Amniotic epithelial cell (primary cell): ENCODE measurements at places on chromosomes 1 and 21.
A peak's percentile ranks its signal among the peaks of the same experiment; 100 is the strongest.

DNA sequence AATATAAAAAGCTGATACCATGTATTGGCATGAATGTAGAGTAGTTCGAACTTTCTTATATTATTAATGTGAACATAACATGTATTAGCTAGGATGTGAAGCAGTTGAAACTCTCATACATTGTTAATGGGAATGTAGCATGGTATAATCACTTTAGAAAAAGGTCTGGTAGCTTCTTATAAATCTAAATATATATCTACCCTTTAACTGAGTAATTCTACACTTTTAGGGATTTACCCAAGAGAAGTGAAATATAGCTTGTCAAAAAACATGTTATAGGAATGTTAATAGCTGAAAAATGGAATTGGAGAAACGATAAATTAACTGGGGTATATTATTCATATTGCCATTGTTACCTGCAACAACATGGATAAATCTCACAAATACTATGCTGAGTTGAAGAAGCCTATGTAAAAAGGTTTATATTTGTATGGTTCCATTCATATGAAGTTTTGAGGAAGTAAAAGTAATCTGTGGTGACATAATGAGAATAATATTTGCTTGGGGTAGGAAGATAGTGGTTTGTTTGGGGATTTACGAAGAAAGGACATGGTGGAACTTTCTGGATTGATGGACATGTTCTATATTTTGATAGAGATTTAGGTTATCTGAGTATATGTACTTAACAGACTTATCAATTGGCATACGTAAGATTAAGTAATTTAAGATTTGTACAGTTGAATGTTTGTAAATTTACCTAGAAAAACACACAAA lies 76.6 kb downstream of the MAST2 start:
- DNase-seq: no peak

DNA sequence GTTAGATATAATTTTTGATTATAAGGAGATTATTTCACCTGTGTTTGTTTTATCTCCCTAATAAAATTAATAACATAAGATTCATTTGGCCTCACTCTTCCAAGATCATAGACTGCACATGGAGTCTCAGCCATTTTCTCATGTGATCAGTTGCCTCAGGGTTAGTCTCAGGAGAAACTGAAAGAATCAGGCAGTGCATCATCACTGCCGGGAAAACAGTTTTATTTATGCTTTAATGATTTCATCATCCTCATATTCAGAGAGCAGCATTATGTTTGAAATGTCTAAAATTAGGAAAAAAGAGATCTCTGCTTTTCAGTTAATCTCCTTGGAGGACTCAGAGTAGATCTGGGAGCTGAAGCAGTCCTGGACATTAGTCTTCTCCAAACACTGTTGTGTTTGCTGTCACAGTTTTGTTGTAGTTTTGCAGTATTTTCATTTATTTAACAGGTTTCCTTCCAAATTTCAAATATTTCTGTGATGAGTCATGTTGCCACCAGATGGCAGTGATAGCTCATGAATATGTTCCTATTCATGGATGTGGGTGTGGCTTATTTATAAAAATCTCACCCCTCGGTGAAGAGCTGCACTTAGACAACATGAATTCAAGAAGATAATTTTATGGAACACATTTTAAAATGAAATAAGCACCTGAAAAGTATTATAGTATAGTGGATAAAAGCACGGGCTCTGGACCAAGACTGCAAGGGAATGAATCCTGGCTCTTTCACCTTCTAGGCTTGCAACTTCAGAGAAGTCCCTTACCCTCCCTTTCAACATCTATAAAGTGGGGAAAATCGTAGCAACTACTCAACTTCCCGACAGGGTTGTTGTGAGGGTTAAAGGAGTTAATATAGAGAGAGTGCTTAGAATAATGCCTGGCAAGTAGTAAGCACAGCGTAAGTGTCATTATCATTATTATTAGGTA lies 31.2 kb downstream of the CHD1L start:
- DNase-seq: peak; percentile 89

DNA sequence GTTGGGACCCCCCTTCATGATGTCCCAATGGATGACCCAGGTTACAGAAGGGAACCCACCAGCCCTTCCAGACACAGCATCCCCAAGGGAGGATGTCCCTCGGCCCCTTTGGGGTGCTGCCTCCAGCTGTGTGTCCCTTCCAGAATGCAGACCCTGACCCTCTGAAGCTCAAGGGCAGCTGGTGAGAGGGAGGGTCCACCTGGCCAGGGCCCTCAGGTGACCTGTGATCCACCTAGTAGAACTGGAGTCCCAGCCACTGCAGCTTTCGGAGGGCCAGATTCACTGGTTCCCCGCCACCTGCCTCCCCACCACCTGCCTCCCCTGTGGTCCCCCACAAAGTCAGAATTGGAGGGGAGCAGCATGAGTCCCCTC lies 9.6 kb upstream of the TFF1 start:
- DNase-seq: no peak

GRCh38 chr1:157073944-157074685 lies 25.5 kb downstream of the ETV3L start:
- peak; percentile 69 for DNase-seq

- DNase-seq: no peak
These were observed 35.5 kb downstream of the SLC66A1 start for GRCh38 chr1:19347533-19348172.
